Stimulated activated CD4-positive, alpha-beta T cell treated with anti-CD3 and anti-CD28 coated beads, Interleukin-15, amount 100 ng/mL, for 1 hour (primary cell): ENCODE measurements at places on chromosomes 7 and 10.

DNA sequence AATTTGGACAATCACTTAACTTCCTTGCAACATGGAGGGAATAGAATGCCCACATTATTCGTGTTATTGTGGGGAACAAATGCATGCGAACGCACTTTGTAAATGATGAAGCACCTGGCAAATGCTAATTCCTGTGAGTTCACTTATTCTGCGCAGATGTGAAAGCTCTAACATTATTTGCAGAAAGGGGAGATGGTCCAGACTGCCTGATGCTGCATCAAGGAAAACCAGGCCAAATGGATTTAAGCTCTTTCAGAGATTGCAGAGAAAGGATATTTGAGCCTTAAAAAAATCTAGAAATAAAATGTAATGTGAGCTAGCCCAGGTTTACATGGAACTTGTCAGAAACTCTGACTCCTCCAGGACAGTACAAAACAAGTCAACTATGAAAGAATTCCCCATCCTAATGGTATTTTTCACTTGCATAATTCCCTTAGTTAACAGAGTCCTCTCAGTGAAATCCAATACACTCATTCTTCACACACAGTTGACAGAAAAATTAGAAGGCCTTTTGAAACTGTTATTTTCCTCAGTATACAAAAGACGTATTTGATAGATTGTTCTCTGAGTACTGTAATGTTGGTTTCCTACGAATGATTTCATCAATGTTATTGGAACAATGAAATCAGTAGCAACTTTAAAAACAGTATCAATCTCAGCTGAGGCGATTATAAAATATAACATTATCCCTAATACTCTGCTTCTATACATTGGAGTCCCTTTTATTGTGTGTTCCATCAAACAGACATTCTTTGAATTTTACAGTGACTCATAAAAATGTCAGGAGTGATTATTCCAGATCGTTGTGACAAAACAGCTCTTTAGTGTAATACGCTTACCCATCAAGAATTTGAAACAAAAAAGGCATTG lies 136.3 kb upstream of the ANK3 start:
- no peak for DNase-seq

DNA sequence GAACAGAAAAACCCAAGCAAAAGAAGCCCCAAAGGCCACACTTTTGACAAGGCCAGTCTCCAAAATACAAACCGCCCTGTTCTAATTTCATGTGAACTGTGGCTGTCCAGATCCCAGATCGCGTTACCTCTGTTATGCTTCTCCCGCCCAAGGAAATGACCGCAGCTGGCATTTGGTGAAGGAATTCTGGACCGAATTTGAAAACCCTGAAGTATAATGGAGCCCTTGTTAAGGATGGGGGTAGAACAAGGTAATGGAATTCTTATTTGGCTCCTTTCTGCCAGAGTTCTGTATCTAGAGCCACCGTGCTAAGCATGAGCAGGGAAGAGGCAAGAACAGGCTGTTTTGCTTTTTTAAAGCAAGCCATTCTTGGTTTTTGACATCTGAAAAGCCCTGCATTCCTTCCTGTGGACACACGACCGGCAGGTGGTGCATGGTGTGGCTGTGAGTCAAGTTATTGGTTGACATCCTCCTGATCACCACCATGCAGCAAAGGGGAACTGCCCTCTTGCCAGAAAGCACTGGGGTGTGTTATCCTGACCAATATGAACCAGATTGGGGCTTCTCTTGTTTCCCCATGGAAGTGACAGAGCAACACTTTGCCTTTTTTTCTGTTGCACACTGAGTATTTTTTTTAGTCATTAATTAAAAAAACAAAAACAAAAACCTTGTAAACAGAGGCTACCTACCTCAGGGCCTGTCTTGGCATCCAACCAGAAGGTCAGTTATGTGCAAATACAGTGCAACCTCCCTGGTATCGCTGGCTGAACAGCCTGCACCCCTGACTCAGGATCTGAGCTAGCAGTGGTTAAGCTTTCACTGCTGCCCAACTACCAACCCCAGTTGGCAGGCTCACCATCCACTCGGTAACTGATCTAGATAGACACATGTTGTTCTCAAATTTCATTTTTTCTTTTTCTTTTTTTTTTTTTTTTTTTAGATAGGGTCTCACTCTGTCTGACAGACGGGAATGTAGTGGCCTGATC lies 14.2 kb downstream of the UCMA start:
- no peak for DNase-seq

- no peak for DNase-seq
Measured at GRCh38 chr7:73718438-73718881, 1.0 kb downstream of the STX1A start.

DNA sequence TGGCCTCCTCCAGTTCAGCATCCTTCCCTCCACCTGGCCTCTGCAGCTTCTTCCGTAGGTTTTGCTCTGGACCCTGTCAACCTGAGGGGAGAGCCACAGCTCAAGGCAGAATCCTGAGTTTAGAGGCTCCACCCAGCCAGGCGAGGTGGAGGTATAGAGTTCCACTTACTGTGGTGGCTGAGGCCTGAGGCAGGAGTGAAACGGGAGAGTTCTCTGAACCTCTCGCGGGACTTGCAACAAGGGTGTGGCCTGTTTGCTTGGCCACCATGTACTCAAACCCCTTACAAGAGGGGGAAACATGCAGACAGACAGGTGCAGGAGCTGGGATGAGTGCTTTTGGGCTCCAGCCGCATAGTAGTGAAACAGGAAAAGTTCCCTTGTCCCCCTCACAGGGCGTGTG lies 154.0 kb upstream of the C7orf33 start:
- no peak for DNase-seq

DNA sequence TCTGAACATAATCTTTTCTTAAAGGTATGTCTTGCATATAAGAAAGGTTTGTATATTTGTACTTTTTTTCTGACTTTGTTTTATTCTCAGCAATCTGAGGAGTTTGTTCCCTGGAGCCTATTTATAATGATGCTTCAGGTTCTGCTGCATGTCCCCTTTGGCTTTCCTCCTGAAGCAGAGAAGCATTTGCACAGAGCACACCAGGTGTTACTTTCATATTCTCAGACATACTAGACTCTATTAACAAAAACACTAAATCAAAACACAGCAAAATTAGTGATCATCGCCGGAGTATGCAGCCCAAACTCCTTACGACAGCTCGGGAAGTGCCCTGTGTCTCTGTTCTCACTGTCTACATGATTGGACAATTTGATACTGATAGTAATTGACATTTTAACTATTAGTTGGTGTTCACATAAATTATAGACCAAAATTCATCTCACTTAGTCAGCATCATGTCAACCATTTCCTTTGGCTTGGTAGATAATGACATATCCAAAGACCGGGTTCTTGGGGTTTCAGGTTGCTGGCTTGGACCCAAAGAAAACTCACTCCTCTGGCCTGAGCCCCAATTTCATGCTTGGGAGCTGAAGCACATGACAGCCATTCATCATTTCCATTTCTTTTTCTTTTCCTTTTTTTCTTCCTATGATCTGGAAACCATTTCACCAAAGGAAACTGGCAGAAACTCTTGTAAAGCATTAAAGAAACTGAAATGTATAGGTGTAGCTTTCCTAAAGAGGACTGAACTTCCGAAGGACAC lies 400.1 kb upstream of the NRP1 start:
- DNase-seq, result no peak

DNA sequence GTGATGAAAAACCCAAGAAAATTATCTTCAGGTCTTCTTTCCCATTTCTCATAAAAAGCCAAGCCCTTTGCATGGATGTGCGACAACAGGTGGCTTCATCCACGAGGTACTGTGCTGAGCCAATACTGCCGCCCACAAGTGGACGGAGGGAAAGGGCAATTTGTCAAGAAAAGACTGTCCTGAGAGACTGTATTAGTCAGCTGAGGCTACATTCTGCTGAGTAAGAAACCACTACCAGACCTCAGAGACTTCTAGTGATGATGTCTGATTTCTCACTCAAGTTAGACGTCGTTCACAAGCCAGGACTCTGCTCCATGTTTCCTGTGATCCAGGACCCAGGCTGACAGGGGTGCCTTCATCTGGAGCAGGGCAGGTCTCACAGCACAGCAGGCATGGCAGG lies 171.5 kb upstream of the CDCA7L start:
- DNase-seq, result no peak

GRCh38 chr7:33910756-33911155 lies 5.4 kb downstream of the BMPER start:
- no peak for DNase-seq

DNA sequence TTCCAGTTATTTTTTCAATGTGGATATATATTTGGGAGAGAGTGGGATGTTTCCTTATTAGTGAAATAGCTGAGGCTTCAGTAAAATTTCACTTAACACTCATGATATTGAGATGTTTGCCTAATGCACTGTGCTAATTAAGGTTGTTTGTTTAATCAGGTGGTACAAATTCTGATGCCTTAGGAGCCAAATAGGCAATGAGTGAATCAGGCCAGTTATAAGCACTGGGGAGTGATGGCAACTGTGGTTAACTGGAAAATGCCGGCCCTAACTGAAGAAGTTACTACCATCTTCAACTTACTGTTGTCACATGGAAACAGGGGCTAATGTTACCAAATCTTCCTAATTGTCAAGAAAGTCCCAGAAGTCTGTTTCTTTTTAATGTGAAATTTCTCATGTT lies 32.0 kb downstream of the VCL start:
- no peak for DNase-seq

DNA sequence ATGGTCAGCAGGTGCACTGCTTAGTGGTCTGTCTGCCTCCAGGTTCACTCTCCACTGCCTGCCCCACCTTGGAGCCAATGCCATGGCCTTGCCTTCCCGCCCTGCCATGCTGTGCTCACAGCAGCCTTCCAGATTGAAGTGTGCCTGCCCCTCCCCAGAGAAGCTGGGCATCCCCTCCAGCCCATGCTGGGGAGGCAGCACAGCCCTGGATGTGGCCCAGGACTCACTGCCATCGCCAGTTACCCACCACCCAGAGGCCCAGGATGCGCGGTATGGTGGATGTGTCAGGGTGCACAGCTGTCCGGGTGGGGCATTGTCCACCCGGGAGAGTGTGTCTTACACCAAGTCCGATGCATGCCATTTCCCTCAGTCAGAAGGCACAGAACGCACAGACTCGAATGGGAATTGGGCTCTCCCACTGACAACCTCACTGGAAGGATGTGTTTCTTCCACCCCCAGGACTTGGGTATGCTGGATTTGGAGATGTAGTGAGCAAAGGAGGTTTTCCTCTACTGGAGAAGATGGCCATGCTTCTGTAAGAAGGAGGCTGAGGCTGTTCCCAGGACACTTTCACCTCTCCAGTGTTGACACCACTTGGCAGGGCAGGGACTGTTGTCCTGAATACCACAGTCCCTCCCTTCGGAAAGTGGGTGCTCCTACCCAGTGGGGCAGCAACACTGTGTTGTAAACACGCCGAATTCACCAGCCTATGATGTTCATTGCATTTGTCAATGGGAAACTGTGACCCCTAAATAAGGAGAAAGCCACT lies 122.0 kb downstream of the ADARB2 start:
- DNase-seq, result no peak

- no peak for DNase-seq
Measured at GRCh38 chr10:76546411-76546810, 1091.2 kb downstream of the KCNMA1 start.

- DNase-seq, result no peak
Measured at GRCh38 chr7:50513166-50513871, 51.9 kb downstream of the DDC start.

GRCh38 chr10:61923210-61923949 lies 21.9 kb downstream of the ARID5B start:
- no peak for DNase-seq

GRCh38 chr7:127413962-127414361 lies 21.5 kb upstream of the ZNF800 start:
- DNase-seq, result no peak

GRCh38 chr7:133746847-133747246 lies 380.3 kb upstream of the LRGUK start:
- DNase-seq, result no peak

DNA sequence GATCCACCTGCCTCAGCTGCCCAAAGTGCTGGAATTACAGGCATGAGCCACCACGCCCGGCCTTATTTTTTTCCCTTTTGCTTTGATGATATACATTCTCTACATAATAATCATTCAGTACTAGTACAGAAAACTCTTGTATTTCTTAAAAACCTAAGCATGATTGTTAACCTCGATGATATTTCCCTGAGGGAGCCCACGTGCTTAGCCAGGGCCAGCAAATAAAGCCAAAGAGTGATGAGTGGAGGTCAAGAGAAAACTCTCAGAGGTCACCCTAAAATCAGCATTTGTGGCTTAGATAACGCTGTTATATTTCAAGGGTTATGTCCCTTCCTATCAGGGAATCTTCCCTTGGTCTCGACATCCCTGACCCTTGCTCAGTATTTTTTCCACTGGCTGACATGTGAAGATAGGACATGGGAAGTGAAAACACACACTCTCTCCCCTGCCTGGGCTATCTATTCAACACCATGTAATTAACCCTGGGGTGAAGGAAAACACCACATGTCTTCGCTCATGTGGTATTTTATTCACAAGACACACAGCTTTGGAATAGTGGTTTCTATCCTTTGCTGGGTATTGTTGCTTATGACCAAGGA lies 12.6 kb downstream of the FAM200A start:
- no peak for DNase-seq

DNA sequence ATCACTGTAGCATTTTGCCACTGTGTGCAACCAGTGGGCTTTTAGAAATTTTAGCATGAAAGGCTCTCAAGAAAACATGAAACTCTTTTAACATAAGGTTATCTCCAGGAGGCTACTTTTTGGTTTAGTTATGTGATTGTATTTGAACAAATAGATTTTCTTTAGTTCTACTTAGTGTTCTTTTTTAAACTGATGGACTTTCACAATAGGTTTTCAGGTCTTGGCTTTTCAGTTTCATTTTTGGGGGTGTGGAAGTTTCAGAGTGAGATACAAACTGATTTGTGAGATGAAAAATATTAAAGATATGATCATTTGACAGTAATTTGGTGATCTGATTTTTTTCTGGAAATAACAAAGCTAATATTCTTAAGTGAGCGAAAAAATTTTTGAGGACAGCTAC lies 344.1 kb downstream of the PHF14 start:
- no peak for DNase-seq

DNA sequence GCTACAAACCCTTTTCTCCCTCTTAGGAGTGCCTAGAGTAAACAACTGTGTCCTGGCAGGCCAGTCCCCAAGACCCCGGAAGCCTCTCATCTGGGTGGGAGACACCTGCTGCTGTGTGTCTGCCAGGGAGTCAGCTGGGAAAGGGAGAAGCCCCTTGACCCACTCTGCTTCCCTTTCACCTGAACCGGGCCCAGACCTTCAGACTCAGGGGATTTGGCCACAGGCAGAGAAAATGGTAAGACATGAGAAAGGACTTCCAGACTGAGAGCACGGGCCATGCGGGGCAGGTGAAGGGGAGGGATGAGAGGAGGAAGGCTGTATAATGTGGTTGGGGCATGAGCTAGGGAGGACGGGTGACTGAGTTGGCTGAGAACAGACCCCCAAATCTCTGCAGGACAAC lies 36.0 kb upstream of the NPFFR1 start:
- DNase-seq, result no peak

- DNase-seq, result no peak
Measured at GRCh38 chr7:25151773-25152172, 26.7 kb upstream of the CYCS start.
